D721Med (cell line): ENCODE measurements at places on chromosomes 6 and 20.

DNA sequence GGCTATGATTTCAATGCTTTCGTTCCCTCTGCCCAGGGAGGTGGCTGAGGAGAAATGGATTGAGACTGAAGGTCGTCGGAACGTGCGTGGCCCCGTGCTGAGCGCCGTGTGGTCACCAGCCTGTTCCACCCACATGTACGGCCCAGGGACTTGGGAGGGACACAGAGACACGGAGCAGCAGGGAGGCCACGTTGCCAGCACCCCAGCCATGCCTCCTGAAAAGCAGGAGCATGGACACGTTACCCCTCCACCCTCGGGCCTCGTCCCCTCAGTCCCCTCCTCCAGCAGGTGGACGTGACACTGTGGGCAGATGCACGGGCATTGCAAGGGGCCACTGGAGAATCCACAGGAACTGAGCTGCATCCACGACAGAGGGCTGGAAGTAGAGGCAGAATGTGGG lies 133.1 kb upstream of the CST7 start:
- no peak for DNase-seq

- no peak for DNase-seq
Observed at GRCh38 chr6:95660544-95660943, 83.2 kb downstream of the MANEA start.

GRCh38 chr6:107667790-107668189 lies 156.3 kb downstream of the SCML4 start:
- no peak for DNase-seq

- DNase-seq = no peak
Observed at GRCh38 chr6:13302291-13302690, 26.0 kb downstream of the TBC1D7 start.

- no peak for DNase-seq
Observed at GRCh38 chr20:47232518-47232917, 124.0 kb downstream of the ZMYND8 start.

- DNase-seq = no peak
Observed at GRCh38 chr6:71391126-71391525, 102.5 kb downstream of the OGFRL1 start.

DNA sequence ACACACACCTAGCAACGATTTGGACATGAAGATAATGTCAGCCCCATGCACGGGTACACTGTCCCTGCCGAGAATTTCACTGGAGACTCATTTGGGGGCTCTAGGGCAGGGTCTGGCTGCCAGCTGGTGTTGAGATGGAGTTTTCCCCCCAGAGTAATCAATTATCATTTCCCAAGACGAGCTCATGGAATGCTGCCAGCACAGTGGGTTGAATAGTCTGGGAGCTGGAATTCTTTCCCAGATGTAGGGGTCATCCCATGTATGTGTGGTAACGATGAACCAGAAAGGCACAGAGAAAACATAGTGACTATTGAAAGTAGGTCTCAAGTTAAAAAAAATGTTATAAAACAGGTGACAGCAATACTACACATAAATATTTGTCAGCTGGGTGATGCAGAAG lies 579.9 kb downstream of the MAFB start:
- DNase-seq = no peak

DNA sequence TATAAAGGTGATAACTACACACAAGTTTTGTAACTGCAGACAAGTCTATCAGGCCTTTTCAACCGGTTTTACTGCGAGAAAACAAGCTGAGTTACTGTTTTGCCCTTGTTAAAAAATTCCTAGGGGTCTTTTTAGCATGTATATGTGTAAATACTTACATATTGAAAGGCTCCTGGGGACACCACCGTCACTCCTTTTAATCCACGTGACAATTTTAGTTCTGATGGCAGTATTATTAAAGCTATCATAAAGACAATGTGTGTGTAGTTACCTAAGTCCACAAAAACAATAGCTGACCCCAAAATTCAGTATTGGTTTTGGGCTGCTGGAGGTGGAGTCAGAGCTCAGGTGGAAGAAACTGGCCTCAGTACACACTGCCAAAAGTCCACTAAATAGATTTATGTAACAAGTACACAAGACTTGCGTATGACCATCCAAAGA lies 41.3 kb upstream of the HFE start:
- DNase-seq = no peak

DNA sequence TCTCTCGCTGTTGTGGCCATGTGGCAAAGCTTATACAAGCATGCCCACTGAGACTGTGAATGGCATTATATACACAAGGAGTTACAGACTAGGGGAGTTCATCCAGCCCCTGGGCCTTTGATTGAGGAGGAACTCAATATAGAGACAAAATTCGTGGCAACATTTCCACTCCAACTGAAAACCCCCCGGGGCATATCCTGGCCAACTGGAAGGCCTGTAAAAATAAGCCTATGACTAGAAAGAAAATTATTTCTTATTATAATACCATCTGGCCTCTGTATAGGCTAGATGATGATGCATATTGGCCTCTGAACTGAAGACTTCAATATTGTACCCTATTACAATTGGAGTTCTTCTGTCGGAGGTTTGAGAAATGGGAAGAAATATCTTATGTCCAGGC lies 175.5 kb upstream of the GJE1 start:
- no peak for DNase-seq

DNA sequence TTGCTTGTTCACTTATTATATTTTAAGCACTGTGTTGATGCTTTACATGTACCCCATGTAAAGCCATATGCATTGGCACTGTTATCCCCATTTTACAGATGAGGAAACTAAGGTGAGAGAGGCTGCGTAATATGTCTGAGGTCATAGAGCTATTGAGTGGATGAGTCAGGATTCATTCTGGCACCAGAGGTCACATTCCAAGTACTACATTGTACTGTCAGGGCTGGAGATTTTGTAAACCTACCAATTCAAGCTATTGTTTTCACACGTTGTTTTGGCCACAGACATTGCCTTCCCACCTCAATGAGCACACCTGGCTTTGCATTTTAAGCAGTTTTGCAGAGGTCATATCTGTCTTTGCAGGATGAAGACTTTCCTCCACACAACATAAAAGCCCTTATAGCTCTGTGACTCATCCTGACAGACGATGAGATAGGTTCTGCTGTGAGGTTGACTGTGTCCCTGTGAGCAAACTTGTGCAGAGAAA lies 33.2 kb downstream of the ANKS1A start:
- no peak for DNase-seq

- no peak for DNase-seq
Observed at GRCh38 chr20:51255417-51255816, 232.5 kb upstream of the KCNG1 start.

DNA sequence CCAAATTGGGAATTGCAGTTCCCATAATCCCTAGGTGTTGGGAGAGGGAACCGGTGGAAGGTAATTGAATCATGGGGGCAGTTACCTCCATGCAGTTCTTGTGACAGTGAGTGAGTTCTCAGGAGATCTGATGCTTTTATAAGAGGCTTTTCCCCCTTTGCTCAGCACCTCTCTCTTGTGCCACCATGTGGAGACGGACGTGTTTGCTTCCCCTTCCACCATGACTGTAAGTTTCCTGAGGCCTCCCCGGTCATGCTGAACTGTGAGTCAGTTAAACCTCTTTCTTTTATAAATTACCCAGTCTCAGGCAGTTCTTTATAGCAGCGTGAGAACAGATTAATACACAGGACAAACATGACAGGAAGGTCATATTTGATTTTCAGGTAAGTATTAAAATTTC lies 25.3 kb upstream of the HECA start:
- no peak for DNase-seq

DNA sequence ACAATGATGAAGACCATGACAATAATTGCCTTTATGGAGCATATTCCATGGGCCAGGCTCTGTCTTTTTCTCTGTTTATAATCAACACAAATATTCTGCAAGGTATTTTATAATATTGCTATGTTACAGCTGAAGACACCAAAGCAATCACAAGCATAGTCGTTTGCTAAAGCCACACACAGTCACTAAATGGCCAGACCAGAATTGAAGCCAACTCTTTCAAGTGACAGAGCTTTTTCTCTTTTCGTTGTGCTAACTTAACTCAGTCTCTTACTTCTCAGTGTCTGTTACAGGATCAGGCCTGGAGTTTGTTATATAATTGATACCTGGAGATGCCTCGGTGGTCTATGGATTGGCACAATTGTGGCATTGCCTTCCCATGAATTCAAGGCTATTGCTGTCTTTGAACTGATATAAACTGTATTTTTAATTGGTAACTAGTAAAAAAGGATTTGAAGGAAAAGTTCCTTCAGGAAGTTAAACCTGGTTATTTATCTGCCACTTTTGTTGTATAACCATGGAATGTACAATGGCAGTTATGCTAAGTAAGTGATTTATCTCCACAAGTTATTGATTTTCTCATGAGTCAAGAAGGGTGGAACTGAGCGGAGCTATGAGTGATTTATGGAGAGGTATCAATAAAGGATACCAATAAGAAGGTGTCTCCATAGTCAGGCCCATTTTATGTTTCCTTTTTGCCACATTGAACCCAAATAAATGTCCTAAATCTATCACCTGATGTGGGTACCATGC lies 67.6 kb downstream of the PFDN4 start:
- DNase-seq = no peak

- no peak for DNase-seq
Observed at GRCh38 chr6:138034229-138034628, 73.0 kb downstream of the PERP start.

GRCh38 chr6:43506667-43507471 lies 3.3 kb downstream of the LRRC73 start:
- DNase-seq = peak; percentile 58

GRCh38 chr6:128648022-128648598 lies 127.7 kb upstream of the PTPRK start:
- DNase-seq = no peak

DNA sequence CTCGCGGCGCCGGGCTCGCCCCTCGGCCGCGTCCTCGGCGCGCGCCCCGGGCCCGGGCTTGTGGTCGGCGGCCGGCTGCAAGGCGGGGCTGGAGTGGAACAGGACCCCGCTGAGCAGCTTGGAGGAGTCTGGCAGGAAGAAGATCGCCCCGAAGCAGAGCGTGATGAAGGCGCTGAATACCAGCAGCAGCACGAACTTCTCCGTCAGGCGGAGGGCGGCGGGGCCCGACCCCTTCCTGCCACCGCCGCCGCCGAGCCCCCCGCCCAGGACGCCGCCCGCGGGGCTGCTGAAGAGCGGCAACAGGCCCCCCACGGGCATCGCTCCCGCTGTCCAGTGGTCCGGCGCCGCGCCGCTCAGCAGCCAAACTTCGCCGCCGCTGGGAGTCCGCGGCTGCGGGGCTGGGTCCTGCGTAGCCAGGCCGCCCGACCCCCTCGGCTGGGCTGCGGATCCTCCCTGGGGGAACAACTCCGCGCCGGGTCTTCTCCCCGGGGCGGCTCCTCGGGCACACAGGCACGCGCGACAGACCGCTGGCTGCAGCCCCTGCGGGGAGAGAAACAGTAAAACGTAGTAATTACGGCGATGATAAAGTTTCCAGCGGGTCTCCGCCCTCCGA lies 707 bp downstream of the MAN1A1 start:
- no peak for DNase-seq

DNA sequence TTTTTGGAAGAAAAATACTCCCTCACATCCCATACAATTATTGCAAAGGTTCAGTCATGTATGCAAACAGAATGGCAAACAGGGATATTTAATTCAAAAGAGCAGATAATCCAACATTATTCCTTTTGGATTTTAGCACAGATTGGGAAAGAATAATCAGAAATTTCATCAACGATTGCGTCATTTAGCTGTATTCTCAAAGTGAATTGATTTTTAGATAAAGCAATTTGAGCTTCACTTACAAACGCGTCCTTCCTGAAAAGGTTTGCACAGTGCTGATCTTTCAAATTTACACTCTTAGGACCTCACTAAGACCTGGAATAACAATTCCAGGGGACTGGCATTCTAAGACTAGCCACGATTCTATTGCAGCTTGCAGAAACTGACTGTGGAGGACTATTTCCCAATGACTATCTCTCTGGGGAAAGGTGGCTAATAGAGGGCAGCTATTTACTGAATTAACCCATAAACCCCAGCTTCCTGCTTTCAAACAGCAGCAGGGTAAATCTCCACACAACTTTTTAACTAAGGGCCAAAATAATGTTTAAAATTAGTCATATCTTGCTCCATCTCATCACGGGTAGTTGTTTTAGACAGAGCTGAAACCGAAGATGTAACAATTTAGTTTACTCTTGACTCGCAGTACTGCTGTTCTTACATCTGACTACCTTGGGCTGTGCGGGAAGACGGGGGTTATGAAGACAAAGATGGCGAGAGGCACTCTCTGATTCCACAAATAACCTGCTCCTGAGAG lies 131.2 kb upstream of the FAM184A start:
- no peak for DNase-seq

- no peak for DNase-seq
Observed at GRCh38 chr6:152566103-152566875, 70.9 kb downstream of the SYNE1 start.

DNA sequence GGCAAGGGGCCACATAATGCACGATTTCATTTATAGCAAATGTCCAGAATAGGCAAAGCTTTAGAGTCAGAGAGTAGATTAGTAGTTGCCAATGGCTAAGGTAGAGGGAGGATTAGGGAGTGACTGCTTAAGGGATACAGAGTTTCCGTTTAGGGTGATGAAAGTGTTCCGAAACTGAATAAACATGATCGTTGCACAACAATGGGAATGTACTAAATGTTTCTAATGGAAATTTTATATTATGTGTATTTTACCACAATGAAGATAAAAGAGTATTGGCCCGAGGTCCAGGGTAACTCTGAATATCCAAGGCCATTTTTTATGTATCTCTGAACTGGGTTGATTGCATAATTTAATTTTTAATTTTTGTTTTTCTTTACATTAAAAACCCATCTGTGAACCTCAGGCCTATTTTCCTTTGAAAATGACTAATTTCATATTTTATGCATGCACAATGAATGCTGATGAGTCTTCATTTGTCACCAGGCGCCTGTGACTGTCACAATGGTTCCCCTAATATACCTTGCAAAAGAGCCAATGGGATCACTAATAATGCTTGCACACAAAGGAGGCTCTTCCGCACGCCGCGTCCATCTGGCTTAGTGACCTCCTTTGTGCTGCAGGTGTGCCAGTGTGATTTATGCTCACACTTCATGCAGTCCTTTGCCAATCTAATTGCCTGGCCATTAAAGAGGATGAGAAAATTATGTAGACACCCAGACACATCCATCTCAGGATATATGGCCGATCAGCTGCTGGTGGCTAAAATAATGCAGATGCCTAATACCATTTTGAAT lies 612.5 kb downstream of the CDH26 start:
- no peak for DNase-seq

DNA sequence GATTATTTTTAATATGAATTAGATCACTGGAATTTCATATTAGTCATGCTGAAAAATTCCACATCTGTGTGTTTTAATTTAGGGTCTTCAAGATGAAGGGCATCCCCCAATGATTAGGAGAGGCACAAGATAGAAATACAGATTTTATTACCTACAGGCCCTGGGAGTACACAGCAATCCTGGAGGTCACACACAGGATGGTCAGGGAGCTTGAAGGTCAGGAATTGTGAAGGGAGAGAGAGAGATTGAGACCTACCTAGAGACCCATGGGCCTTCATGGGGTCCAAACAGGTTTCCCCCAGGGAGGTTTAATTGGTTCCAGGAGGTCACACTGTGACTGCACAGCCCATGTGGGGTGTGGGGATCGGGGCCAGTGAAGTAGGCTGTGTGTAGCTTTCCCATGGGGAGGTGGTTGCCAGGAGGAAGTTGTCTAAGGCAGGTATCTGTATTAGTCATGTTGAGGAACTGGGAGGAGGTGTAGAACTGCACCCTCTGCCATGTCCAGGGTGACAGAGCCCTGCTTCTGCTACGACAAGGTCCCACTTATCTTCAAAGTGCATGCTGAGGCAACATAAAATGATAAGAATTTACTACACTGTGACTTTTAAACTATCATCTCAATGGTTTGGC lies 18.3 kb downstream of the SNX9 start:
- DNase-seq = no peak
